Occipital lobe (tissue), 3 donors: ENCODE measurements at places on chromosomes 13 and 19. TPM values are rescaled to one million over a fixed set of nuclear protein-coding genes. Genes with fewer than 3 reads are reported as not detected.

GRCh38 chr19:5321851-5322681 is 18.5 kb downstream of the PTPRS start:
- DNase-seq: peak; percentile 57

GRCh38 chr19:7654401-7654800 is 14.4 kb upstream of the RETN start:
- DNase-seq: no peak

DNA sequence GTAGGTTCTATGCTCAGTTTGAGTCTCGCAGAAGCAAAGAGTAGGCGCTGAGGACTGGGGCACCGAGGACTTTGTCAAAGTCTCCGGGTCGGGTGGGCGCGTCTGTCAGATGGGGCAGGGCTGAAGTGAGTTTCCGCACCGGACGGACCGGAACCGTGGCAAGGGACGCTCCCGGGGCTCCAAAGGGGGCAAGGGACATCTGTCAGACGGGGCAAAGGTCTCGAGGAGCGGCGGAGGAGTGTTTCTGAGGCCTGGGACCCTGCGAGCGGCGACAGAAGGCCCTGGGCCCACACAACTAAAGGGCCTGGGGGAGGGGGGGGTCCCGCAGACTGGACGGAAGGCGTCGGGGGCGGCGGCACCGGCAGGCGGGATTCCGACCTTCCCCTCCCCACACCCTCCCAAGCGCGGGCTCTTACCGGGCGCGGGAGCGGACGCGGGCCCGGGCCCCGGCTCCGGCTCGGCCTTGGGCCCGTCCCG is 13.3 kb upstream of the AKAP8L start:
- no peak for DNase-seq

DNA sequence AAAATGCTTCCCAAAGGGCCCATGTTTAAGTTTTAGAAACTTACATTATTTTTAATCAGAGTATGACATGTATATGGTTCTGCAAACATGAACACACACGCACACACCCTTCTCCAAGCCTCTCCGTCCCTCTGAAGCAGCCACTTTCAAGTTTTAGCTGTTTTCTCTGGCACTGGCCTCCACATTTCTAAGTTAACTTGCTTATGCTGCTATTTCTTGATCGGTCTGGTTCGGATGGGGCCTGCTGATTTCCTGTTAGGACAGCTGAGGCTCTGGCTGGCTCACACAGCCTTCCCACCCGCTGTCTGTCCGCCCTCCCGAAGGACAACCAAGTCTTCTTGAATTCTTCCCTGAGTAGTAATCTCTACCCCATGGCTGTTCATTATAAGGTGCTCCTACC is 4.4 kb downstream of the SPC24 start:
- no peak for DNase-seq

DNA sequence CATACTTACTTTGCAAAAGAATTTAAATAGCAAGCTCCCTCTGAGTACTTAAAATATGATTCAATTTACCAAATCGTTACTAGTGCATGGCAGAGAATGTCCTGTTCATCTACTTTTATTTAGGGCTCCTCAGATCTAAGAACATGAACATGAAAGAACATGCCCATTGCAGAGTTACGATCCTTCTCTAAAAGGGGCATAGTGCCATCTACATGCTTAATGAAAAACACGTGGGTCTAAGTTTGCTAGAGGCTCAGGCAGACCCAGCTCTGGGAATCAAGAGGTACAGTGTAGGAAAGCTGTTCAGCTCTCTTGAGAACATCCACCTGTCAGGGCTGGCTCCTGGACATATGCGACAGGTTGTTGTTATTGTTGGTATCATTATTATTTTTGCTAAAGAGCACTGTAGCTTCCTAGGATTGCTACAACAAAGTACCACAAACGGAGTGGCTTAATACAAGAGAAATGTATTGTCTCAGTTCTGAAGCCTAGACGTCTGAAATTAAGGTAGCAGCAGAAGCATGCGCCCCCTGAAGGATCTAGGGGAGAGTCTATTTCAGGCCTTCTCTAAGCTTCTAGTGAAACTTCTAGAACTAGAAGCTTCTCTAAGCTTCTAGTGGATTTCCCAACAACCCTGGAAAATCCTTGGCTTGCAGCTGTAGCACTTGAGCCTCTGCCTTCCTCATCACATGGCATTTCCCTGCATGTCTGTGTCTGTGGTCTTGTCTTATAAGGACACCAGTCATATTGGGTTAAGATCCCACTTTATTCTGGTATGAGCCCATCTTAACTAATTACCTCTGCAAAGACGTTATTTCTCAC is 133.9 kb downstream of the DCT start:
- no peak for DNase-seq

- no peak for DNase-seq
Measured at GRCh38 chr19:47421844-47422395, 2.6 kb upstream of the MEIS3 start.

DNA sequence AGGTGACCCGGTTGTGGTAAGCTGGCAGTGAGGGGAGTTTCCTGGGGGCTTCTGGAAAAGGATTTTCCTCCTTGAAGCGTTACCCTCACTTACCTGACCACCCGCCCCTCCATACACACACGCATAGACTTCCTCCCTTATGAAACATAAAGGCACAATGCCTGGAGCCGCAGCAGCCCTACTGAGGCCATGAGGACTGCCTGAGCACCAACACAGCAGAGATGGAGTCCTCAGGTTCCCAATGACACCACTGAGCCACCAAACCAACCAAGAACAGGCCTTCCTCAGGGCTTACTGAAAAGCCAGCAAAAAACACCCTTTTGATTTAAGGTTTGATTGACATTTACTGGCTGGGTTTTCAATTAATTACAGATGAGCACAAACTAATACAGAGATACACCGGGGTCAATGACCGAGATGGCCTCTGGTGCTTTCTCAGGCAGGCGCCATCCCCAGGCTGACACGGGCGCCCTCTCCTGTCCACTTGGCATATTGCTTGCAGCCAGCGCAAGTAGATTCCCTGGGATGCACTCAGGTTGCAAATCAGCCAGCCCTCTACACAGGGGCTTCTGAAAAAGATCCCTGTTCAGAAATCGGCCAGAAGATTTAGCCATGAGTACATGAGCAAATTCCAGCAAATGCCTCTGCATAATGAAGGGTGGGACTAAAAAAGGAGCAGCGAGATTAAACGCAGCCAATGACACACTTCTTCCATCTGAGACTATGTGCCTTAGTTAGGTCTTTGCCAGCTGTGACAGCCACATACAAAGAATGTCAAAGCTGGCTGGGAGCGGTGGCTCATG is 14.8 kb downstream of the OPA3 start:
- DNase-seq: no peak

CYP2A6 gene
- not detected for total RNA-seq

ZSCAN18 gene
- total RNA-seq: 87.0 TPM

- DNase-seq: no peak
Measured at GRCh38 chr19:31344403-31344802, 4.8 kb downstream of the TSHZ3 start.

GRCh38 chr19:4430760-4431159 is 26.8 kb downstream of the UBXN6 start:
- DNase-seq: no peak

DNA sequence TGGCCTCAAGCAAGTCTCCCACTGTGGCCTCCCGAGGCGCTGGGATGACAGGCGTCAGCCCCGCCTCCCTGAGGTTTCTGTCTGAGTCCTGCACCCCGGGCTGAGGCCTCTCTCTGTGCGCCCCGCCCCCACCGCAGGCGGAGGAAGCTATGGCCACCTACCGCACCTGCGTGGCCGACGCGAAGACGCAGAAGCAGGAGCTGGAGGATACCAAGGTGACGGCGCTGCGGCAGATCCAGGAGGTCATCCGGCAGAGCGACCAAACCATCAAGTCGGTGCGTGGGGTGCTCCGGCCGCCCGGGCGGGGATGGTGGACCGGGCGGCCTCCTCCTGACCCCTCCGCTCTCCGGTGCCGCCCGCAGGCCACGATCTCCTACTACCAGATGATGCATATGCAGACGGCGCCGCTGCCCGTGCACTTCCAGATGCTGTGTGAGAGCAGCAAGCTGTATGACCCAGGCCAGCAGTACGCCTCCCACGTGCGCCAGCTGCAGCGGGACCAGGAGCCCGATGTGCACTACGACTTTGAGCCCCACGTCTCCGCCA is 12.7 kb downstream of the ARHGAP45 start:
- DNase-seq: no peak

LIM2 gene
- not detected for total RNA-seq

HTR2A gene
- 9.2 TPM for total RNA-seq

DNA sequence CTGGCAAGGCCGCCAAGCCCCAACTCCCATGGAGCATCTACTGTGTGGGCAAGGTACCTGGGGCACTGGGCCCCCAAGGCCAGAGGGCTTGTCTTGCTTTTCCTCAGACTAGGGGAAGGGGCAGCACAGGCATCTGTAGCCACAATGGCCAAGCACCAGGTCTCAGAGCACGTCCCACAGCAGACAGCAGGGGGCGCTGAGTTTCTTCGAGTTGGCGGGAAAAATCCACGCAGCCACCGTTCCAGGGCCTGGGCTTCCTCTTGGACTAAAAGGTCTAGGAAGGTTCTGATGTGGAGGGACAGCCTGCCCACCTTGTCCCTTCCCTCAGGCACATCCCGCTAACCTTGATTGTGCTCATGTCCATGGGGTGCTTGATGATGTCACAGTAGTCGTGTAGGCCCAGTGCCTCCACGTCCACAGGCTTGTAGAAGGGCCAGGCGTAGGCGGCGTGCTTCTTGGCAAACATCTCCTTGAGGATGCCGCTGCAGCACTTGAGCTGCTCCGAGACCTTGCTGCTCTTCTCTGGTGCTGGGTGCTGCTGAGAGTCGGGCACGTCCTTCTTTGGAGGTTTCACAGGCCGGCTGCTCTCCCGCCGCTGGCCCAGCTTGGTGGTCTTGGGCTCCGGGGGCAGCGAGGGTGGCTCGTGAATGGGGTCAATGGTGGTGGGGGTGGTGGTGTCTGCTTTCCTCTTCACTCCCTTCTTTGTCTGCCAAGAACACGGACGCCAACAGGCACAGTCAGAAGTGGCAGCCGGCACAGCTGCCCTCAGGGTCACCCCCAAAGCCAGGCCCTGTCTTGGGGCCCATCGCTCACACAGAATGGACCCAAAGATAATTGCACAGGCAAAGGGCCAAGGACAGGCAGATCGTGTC is 32.0 kb upstream of the EPHX3 start:
- peak; percentile 63 for DNase-seq

WDR88 gene
- total RNA-seq: 0.16 TPM

DNA sequence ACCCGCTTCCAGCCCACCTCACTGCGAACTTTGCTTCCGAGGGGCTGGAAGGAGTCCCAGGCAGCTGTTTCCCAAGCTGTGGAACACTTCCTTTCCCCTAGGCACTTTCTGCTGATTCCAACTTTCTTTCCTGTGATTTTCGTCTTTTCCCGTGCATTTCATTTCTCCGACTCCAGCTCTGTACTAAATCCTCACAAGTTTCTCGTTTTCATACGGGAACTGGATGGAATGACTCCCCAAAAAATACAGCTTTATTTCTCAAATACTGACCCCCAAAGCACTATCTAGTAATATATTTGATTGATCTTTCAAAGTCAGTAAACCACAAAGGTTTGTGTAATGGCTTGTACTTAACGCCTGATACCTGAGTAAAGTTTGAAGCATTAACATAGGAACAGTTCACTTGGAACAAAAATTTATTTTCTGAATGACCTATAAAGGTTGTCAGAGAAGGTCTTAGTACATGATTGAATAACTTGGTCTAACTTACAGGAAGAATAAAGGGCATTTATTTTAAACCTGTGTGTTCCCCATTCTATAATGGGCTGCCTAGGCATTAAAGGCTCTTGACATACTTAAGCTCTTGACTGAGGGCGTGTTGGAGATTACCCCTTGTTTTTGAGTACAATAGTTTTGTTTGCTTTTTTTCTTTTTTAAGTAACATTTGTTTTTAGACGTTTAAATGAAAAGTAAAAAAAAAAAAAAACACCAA is 1.3 kb upstream of the PCDH9 start:
- no peak for DNase-seq

GRCh38 chr13:104837756-104838155 is 1697.7 kb downstream of the EFNB2 start:
- DNase-seq: no peak

- DNase-seq: no peak
Measured at GRCh38 chr19:54149021-54149812, 10.3 kb downstream of the LENG1 start.

DNA sequence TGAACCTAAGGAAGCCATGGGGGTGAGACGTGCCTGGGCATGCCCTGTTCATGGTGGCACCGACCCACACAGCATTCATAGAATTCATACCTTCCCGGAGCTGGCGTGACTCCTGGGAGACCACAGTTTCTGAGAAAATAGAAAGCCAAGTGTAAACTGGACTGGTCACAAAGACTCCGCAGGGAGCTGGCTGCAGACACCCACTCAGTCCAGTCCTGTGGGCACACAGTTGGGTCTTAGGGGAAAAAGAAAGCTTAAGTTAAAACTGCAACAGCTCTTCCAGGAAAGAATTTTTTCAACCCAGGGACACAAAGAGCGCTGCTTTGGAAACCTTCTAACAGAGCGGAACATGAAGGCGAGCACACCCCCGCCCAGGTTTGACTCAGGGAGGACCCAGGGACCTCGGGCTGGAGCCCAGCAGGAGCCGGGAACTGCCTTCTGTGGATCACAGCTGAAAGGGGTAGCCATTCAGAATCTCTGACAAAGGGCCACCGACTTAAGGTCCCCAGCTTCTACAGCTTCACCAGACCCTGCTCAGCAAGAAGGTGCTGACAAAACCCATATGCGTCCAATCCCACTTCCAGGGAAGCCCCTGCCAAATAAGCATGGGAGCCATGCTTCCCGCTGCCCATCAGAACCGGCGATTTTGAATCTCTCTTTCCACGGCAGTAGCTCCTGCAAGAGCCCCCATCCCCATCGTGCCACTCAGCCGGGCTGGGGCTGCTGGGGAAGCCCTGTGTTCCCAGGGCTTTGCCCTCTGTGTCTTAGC is 183.7 kb downstream of the COL4A1 start:
- DNase-seq: no peak

- DNase-seq: no peak
Measured at GRCh38 chr13:103883698-103884097, 817.5 kb upstream of the SLC10A2 start.

ZNF681 gene
- 25.7 TPM for total RNA-seq

DNA sequence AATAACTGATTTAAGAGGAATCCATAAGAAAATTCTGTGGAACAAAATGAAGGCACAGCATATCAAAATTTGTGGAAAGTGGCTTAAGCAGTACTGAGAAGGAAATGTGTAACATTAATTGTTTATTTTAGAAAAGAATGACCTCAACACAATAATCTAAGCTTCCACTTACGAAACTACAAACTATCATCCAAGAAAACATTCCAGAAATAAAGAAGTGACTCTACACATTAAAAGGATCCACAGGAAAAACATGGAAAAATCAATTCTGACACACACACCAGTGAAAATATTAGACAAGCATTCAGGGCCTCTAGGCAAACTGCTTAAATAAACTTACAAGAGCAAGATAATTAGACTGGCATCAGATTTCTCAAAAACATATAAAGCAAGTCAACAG is 14.0 kb downstream of the EXOSC8 start:
- no peak for DNase-seq
